ENCODE measurements at places on chromosomes 7 and 10.

DNA sequence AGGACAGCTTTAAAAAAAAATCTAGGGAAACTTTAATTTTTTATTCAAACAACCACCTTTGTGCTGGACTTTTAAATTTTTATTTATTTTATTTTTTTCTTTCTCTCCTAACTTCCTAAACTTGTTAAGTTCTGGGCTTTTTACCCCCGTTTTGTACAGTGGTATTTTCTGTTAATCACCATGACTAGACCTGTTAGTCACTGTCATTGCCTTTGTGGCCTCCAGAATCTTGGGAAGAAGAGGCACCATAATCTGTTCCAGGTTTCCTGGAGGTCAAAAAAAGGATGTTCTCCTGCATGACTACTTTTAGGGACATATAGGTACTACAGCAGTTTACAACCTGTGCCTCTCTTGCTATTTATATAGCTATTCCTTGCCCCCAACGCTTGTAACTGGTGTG, 31.1 kb upstream of the DDX50 start:
- DNase-seq = no peak

DNA sequence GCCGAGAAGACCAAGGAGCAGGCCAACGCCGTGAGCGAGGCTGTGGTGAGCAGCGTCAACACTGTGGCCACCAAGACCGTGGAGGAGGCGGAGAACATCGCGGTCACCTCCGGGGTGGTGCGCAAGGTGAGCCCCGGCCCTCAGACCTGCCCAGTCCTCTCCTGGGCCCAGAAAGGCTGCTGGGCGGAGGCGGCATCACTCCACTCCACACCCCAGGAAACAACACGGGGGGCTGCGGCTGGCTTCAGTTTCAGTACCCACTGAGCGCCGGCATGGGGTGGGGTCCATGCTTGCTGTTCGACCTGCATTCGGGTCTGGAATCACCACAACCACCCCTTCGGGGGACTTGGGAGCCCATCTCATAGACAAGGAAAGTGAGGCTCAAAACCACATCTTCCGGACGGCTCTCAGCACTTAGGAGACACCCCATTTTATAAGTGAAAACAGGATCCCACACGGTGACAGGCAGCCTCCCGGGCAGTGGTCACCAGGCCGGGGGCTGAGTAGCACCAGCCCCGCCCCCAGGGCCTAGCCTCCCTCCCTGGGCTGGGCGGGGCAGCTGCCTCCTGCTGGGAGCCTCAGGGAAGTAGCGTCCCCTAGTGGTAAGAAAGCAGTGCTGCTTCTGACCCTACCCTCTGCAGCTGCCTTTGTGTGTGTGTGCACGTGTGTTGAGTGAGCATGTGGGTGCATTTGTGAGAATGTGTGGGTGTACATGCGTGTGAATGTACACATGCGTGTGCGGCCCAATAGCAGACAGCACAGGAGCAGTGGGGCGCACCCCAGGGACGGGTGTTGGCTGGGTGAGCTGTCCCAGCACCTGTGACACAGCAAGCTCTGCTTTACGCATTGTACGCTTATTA, 1.8 kb downstream of the SNCG start:
- no peak for DNase-seq

DNA sequence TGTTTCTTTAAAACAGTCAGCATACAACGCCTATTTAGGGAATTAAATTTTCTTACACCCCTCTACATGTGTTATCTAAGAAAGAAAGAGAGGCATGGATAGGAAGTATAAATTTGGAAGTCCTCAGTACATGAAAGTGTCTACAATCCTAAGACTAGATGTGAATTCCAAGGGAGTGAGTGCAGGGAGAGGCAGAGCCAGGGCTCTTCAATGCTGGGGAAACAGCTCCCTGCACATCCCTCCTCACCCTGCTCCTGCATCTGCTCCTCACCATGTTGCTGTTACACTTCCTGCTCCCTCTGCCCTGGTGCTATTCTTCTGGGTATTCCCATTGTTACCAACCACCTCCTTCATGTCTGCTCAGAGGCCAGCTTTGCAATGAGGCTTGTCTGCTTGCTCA, 229.1 kb upstream of the AKR1E2 start:
- no peak for DNase-seq

DNA sequence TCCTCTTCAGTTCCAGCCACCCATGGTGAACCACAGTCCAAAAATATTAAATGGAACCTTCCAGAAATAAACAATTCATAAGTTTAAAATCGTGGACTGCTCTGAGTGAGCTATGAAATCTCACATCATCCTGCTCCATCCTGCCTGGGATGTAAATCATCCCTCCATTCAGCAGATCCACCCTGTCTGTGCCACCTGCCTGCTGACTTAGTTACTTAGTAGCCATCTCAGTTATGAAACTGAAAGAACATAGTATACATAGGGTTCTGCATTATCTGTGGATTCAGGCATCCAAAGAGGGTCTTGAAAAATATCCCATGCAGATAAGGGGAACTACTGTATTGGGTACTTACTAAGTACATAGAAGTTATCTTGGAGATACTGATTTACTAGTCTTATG, 89.0 kb downstream of the ST8SIA6 start:
- DNase-seq = no peak

GRCh38 chr10:94287336-94287735, 75.4 kb downstream of the NOC3L start:
- no peak for DNase-seq

- DNase-seq = no peak
Observed at GRCh38 chr10:59456199-59456598, 93.8 kb upstream of the FAM13C start.

GRCh38 chr10:24784061-24784460, 60.4 kb upstream of the ARHGAP21 start:
- no peak for DNase-seq
